ENCODE measurements at places on chromosomes 13 and 19.

- DNase-seq = no peak
Observed at GRCh38 chr19:55520691-55521292, 16.1 kb downstream of the SBK2 start.

DNA sequence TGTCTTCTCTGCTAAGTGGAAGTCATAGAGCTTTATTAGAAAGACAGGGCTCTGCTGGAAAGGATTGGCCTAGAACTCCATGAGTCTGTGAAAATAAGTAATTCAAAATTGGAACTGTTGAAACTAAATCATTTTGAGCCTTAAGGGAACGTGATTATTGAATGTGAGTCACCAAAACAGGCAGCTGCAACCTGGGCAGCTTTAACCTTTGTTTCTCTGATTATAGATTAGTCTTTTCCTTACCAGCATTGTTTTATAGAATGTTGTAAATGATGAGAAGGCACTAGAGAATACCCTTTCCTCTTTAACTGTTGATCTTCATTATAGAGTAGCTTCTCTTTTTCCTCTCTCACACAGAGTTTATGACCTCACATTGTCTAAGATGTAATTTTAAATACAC is 638.8 kb upstream of the SLITRK6 start:
- DNase-seq = no peak

DNA sequence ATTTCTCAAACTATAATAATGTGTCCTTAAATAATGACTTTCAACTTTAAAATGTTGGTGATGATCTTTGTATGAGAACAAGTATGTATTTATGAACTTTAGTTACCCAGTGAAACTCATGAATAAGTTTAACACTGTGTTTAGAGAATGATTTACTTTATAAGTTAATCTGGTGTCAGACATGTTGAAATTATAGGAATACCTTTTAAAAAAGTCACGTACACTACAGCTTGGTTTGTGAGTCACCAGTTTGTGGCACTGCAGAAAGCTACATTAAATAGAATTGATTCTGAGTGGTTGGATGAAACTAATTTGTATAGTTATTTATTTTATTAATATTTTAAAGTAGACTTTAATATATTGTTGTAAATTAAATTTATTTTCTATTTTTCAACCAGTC is 1366.2 kb upstream of the PCDH20 start:
- DNase-seq = no peak

GRCh38 chr13:32542221-32542620 is 3.6 kb upstream of the N4BP2L2 start:
- peak; percentile 36 for DNase-seq

- peak; percentile 16 for DNase-seq
Observed at GRCh38 chr19:16895467-16896145, 6.8 kb downstream of the F2RL3 start.

- DNase-seq = peak; percentile 77
Observed at GRCh38 chr19:39671739-39672363, 16.1 kb downstream of the LGALS16 start.

GRCh38 chr19:20431826-20432225 is 133.8 kb downstream of the ZNF737 start:
- no peak for DNase-seq

DNA sequence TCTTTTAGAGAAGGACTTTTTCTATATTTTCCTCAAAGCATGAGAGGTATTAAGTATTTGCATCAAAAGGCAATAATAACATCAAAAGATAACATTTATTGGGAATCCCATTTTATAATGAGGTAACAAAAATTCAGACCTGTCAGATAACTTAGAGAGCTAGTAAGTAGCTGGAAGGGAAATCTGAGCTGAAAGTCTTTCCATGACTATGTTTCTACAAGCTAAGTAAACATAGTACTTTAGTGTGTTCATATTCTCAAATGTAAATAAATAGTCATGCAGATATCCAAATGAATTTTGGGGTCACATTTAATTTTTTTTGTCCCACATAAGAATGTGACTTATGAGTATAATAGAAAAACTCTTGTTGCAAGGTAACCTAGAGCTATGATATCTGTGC is 87.3 kb upstream of the FBXL3 start:
- DNase-seq = no peak

GRCh38 chr19:10604460-10604980 is 17.4 kb upstream of the AP1M2 start:
- peak; percentile 12 for DNase-seq

DNA sequence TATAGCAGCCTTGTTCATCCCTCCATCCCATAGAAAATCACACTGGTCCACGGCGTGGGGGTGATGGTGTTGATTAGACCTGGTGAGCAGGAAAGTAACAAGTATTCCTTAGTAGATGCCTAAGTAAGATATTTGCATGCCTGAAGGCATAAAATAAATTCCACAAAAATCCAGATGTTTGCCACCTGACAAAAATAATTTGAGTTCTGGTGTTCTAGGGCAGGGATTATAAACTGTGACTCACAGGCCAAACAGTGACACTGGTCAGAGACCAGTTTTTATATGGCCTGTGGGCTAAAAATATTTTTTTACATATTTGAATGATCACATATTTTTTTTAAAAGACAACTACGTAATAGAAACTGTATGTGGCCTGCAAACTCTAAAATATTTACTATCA is 310.7 kb downstream of the RFC3 start:
- no peak for DNase-seq

- no peak for DNase-seq
Observed at GRCh38 chr13:19305434-19305833, 123.8 kb upstream of the TUBA3C start.

GRCh38 chr13:30105381-30105780 is 202.0 kb downstream of the KATNAL1 start:
- DNase-seq = no peak

DNA sequence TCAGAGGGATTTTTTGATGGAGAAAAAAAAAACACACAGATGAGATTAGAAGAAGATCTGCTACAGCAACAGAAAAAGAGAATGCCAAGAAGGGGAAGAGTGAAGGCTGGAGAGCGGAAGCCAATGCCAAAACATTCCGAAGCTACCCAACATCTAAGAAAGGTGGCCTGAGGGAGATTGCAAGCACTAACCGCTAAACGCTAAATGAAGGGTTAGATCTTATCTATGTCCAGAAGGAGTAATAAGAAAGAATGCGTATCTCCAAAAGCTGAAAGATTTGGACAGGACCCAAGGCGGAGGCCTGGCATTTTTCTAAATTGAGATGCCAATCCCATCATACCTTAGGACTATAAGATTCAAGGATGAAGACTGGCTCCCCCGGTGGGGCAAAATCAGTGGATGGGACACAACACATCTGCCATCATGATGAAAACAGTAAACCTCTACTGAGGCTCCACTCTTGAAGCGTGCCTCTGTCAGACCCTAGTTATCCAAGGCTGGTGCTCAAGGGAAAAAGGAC is 15.6 kb upstream of the HMGB1 start:
- no peak for DNase-seq

GRCh38 chr19:34131100-34131499 is 41.2 kb upstream of the LSM14A start:
- DNase-seq = no peak

DNA sequence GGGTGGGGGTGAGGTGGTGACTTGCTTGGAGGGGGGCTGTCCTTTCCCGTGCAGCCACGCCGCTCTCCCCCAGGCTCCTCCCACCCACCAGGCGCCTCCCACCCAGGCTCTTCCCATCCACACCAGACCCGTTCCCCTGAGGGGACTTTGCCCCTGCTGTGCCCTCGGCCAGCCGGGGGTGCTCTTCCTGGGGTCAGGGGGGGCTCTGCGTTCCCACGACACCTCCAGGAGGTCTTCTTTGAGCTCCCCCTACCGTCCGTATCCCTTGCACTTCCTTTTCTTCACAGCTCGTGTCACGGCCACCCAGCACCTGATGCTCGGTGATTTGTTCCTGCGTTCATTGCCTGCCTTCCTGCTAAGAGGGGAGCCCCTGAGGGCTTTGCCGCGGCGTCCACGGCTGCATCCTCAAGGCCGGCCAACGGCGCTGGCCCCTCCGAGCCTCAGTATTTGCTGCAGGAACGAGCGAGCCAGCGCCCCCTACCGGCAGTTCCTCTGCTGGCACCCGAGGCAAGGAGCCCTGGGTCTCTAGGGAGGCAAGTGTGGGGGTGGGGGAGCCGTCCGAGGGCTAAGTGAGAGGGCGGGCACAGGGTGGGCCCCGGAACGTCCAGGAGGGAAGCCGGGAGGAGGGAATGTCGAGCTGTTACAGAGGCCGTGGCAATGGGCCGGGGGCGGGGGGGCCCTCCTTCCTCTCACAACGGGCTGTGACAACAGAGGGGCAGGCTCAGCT is 11.8 kb downstream of the LRRC4B start:
- peak; percentile 18 for DNase-seq

GRCh38 chr19:41876847-41877832 is at the start of gene CD79A:
Gene CD79A, plus strand, starts transcription at chr19:41877279. Its CDS starts 26 bp downstream, at chr19:41877305.
- peak; percentile 45 for DNase-seq

GRCh38 chr13:79455331-79455730 is 25.6 kb upstream of the NDFIP2 start:
- DNase-seq = no peak

DNA sequence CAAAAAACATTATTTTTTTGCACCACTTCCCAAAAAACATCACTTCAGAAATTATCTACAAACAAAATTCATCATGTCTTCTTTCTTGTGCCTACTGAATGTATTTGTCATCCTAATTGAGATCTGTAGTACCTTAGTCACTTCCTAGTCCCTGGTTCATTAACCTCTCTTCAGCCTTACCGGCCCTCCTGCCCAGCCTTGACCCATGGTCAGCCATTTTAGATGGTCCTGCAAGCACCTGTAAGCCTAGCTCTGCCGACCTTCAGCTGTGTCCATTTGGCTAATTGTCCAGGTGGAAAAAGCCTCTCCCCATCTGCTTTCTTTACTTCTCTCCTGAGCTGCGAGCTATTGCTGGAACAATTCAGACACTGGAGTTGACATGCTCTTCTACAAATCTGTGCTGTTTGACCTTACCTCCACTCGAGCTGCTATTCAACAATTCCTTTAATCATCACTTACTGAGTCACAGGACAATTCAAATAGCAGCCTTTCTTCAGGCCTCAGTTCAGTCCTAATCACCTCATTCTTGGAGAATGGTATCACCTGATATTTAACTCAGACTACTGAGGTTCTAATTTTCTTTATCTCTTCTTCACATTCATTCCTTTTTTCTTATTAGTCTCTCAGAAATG is 882.5 kb downstream of the PCDH9 start:
- DNase-seq = no peak

DNA sequence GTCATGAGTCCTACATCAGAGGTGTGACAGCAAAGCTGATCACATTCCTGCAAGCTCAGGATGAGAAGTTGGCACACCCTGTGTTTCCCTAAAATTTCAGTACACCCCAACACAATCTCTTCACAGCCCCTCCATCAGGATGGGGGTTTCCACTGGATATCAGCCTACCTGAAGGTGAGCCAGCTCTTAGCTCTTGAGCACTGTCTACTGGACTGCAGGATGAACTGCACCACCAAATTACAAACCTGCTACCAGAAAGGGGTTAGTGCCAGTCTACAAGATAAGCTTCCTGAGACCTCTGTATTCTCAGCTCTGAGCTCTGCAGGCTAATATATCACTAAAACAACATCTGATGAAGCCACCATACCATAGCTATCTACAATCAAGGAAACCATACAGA is 1616.2 kb upstream of the SPRY2 start:
- no peak for DNase-seq

DNA sequence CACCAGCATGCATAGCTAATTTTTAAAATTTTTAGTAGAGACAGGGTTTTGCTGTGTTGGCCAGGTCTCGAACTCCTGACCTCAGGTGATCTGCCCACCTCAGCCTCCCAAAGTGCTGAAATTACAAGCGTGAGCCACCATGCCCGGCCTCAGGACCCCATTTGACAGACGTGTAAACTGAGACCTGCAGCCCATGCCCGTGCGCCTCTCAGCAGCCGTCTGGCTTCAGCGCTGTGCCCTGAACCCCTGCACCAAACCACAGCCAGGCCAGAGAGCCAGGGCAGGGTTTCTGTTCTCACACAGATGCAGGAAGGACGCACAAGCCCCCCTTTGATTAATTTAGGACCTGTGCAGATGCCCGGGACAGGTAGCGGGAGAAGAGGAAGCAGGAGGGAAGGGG is 7.3 kb upstream of the FFAR1 start:
- DNase-seq = no peak

DNA sequence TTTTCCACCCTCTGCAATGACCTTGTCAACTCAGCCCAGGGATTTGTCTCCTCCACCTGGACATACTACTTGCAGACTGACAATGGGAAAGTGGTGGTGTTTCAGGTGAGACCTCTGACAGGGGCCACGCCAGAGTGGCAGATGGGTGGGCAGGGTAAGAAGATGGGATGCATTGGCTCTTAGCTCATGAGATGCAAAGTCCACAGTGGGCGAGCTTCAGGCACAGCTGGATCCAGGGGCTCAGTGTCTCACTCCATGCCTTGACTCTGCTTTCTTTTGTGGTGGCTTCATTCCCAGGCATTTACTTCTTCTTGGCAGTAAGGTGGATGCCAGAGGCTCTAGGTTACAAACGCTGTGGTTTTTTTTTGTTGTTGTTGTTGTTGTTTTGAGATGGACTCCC is 3.4 kb downstream of the TMEM59L start:
- DNase-seq = no peak

DNA sequence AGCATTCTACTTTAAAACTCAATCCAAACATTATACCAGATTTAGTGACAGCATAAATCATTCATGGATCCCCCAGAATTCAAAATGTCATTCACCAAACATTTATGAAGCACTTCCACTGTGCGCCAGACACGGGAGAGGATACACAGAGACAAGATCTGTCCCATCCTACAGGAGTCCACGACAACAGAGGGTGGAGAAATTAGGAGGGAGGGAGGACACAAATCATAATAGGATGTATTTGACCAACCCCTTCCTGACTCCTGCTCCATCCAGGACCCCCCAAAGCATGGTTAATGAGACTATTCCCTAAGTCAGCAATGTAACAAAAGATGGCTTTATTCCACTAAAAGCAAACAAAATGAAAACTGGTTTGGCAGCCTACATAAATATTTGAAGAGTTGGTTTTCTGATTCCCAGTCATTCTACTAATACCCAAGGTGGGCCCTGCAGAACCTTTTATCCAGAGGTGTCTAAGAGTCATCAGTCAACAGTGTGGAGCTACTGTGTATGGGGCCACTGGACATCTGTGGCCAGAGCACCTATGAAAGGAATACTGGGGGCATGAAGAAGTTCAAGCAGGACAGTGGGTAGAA is 62.8 kb upstream of the DOCK9 start:
- no peak for DNase-seq

DNA sequence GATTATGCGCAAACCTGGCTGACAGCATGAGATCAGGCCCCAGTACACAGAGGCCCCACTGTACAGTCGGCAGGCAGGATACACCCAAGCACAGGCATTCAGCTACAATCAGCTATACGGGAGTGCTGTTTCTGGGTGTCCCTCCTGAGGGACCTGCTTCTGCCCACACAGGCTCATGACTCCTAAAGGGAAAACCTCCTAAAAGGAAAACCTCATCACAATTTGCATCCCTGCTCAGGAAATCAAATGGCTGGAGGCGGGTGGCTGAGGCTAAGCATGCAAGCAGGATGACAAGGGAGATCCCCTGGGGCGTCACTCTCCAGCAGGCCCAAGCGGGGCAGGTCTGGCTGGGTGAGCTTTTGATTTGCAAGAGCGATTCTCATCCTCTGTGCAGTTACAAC is 99.8 kb downstream of the CRYL1 start:
- no peak for DNase-seq
